A172 (cell line): ENCODE measurements at places on chromosomes 7 and 10. TPM values are rescaled to one million over a fixed set of nuclear protein-coding genes. Genes with fewer than 3 reads are reported as not detected.

GRCh38 chr10:121324678-121325213 lies 273.5 kb downstream of the FGFR2 start:
- DNase-seq = no peak

- no peak for DNase-seq
These were observed 622.3 kb downstream of the SUGCT start for GRCh38 chr7:40757109-40757508.

GRCh38 chr7:47461161-47461560 lies 120.8 kb downstream of the TNS3 start:
- DNase-seq = no peak

GRCh38 chr10:79429751-79430150 lies 15.7 kb downstream of the ZCCHC24 start:
- no peak for DNase-seq

DNA sequence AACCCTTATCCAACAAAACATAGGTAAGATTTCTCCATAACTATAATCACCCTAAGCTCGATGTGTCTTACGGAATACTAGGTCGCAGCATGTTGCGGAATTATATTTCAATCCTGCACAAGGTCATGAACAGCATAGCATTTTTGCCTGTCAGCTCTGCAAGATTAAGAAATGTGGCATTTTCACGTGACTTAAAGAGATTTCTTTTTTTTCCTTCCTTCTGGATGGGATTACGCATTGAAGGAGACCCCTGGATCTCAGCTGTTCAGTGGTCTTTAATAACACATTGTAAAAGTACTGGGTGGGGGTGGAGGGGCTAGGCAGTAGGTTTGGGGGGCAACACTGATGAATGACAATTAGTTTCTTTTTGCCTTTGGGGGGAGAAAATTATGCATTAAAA lies 106.7 kb downstream of the CUBN start:
- peak; percentile 60 for DNase-seq

DNA sequence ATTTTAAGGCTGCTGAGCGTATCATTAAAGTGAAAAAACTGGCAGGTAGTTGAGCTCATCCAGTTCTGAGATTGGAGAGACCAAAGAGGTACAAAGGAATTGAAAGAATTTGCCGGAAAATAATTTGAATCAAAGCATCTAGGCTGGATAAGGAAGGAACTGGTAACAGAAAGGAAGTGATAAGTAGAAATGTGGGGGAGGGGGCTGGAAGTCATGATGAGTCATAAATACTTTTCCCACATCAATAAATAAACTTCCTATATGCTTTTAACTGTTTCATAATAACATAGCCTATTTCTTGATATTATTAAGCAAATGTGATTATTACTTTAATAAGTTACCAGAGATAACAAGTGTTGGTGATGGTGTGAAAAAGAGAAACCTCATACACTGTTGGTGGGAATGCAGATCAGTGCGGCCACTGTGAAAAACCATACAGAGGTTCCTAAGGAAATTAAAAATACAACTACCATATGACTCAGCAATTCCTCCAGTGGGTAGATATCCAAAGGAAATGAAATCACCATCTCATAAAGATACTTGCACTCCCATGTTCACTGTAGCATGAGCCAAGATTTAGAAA lies 27.0 kb downstream of the ZNF438 start:
- DNase-seq = peak; percentile 92

GRCh38 chr10:132685101-132685891 lies 100.7 kb downstream of the NKX6-2 start:
- peak; percentile 61 for DNase-seq

GRCh38 chr10:33287112-33287511 lies 47.4 kb downstream of the NRP1 start:
- no peak for DNase-seq

- no peak for DNase-seq
These were observed 110.7 kb upstream of the SEMA3C start for GRCh38 chr7:81029511-81029910.

- DNase-seq = no peak
These were observed 3.1 kb upstream of the ELFN1 start for GRCh38 chr7:1666823-1667565.

DNA sequence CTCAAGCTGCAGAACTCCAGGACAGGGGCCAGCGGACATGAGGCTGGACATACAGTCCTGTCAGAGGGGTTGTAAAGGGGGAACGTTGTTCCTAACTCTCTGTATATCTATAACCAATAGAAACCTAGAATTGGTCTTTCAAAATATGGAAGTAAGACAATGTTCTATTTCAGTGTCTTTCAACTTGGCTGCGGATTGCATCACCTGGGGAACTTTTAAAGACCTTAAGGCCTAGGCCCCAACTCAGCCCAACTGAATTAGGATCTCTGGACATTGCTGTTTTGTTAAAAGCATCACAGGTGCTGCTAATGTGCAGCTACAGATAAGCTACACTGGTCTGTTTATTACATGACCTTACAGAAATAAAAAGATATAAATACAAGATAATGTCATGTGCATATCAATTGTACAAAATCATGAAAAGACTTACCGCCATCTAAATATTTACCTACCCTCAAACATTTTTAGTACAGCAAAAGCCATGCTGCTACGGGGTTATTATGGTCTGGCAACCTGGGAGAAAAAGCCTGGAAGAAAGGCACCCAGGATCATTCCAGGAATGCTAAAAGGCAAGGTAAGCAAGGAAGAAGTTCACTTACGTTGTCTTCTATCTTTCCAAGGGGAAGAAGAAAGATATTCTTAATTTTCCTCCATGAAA lies 169.1 kb downstream of the RAPGEF5 start:
- DNase-seq = no peak

- no peak for DNase-seq
These were observed 6.1 kb downstream of the BICC1 start for GRCh38 chr10:58518775-58519174.

DNA sequence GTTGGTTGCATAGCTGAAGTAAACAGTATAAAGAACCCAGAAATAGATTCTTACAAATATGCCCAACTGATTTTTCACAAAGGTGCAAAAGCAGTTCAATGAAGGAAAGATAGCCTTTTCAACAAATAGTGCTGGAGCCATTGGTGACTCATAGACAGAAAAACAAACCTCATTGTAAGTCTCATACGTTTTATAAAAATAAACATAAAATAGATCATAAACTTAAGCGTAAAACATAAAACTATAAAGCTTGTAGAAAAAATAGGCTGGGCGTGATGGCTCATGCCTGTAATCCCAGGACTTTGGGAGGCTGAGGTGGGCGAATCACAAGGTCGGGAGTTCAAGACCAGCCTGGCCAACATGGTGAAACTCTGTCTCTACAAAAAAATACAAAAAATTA lies 318.8 kb upstream of the IGFBP3 start:
- DNase-seq = no peak

GRCh38 chr7:80273327-80273726 lies 138.7 kb downstream of the GNAI1 start:
- no peak for DNase-seq

The GSTO1 gene
- total RNA-seq = 271 and 296 TPM in 2 replicates

The CALCR gene
- total RNA-seq = 0.10 and 0.98 TPM in 2 replicates

The AMPH gene
- total RNA-seq = 12.4 and 13.4 TPM in 2 replicates
